Right lobe of liver (tissue), 6 donors: ENCODE measurements at places on chromosomes 6 and 20. TPM values are rescaled to one million over a fixed set of nuclear protein-coding genes. Genes with fewer than 3 reads are reported as not detected.
A peak's percentile ranks its signal among the peaks of the same experiment; 100 is the strongest.

DNA sequence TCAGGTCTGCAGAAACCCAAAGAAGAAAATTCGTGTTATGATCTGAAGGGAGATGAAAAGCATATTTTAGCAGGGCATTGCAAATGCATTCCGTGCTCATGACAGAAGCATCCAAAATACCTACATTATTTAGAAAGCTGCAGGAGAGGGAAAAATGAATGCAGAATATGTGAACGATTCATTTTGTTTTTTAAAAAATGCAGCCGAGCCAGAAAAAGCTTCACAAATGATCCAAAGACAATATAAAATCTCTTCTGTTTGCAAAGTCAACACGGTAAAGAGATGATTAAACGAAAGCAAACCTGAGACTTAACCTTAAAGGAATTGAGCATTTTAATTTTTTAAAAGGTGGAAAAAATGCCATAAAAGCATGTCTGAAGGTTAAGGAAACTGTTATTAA is 136.1 kb upstream of the SULF2 start:
- no peak overlapping the region for H3K27ac ChIP-seq
- no peak overlapping the region for H3K4me3 ChIP-seq
- no peak for DNase-seq
- no peaks in the 10 kb centered on the region for H3K36me3 ChIP-seq
- H3K4me1 ChIP-seq = no peaks in the 10 kb centered on the region

DNA sequence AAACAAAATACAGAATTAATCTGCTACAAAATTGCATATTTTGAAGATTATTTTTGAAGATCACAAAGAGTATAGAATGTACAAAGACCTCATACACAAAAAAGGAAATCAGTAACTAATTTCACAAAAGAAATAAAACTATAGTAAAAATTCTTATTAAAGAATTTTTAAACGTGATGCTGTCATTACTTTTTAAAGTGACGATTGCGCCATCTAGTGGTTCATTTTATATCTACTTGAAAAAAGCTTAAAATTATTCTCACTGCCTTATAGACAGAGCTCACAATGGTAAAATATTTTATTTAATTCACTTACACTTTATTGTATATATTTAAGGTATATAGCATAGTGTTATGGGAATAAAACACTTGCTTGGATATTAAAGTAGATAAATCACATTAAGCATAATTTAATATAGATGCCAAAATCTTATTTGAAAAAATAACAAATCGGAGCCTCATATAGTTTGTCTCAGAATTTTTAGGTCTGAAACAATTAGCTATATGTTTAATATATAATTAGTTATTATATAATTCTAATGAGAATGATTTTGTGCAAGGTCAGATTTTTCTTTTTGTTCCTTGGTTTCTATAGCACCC is 128.8 kb downstream of the PHF3 start:
- no peak overlapping the region for H3K27ac ChIP-seq
- no peaks in the 10 kb centered on the region for H3K27me3 ChIP-seq
- no peak for DNase-seq
- H3K36me3 ChIP-seq = no peaks in the 10 kb centered on the region
- H3K4me1 ChIP-seq = no peaks in the 10 kb centered on the region
- H3K4me3 ChIP-seq = no peak overlapping the region

DNA sequence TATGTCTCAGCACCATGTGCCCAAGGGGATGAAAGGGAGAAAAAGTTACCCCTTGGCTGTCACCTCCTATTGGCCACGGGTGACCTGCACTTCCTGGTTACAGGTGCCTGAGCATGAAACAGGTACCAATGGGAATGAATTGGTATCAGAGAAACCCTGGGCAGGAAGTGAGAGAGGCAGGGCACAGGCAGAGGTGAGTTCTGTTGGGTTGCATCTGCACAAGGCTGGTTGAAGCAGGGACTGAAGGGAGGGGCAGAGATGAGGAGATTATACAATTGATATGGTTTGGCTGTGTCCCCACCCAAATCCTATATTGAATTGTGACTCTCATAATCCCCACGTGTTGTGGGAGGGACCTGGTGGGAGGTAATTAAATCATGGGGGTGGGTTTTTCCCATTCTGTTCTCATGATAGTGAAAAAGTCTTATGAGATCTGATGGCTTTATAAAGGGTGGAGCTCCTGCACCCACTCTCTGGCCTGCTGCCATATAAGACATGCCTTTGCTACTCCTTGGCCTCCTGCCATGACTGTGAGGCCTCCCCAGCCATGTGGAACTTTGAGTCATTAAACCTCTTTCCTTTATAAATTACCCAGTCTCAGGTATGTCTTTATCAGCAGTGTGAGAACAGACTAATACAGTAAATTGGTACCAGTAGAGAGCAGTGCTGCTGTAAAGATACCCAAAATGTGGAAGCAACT is 291.8 kb downstream of the LRFN2 start:
- H3K4me3 ChIP-seq = no peak overlapping the region
- no peak overlapping the region for H3K27ac ChIP-seq
- H3K36me3 ChIP-seq = no peaks in the 10 kb centered on the region
- H3K27me3 ChIP-seq = no peaks in the 10 kb centered on the region
- no peaks in the 10 kb centered on the region for H3K4me1 ChIP-seq
- DNase-seq = no peak

DNA sequence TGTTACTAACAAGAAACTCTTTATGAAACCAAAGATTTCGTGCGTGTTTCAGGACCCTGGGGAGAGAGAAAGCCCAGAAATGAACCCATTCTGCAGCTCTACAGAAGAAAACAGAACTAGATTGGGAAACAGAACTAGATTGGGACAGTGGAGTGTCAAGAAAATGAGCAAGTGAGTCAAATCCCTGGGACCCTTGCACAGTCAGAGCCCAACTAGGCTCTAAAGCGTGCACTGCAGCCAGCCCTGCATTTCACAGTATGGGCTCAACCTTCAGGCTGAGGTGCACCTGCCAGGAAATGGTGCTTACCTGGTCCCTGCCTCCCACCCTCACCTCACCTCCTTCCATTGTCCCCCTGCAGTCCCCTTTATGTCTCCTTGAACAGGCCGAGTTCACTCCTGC is 39.7 kb downstream of the BFSP1 start:
- H3K27ac ChIP-seq = no peak overlapping the region
- no peak overlapping the region for H3K4me3 ChIP-seq
- no peak for DNase-seq
- H3K27me3 ChIP-seq = no peaks in the 10 kb centered on the region
- no peaks in the 10 kb centered on the region for H3K4me1 ChIP-seq
- H3K36me3 ChIP-seq = no peaks in the 10 kb centered on the region

DNA sequence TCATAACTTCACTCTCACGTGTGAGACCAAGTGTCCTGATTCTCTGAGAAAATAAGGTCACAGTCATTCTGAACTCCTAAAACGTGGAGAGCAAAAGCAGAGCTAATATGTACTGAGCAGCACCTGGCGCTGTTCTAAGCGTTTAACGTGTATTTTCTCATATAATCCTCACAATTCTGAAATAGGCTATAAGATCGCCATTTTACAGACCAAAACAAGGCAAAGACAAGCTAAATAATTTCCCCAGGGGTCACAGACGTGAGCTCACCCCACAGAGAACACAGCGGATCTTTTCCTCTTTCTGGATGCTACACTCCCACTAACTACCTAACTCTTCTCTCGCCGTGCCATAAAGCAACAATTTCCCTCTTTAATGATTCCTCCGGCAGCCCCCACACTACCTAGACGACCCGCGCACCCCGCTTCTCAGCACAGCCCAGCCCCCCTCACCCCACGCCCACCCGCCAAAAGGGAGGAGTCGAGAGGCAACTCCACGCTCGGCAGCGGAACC is 636 bp downstream of the SUPT3H start:
- H3K27me3 ChIP-seq = no peaks in the 10 kb centered on the region
- H3K4me3 ChIP-seq = peak overlapping the region; percentile 82
- H3K4me1 ChIP-seq = peaks cover 6% of the 10 kb centered on the region
- peak overlapping the region; percentile 96 for H3K27ac ChIP-seq
- DNase-seq = peak; percentile 85
- H3K36me3 ChIP-seq = no peaks in the 10 kb centered on the region

DNA sequence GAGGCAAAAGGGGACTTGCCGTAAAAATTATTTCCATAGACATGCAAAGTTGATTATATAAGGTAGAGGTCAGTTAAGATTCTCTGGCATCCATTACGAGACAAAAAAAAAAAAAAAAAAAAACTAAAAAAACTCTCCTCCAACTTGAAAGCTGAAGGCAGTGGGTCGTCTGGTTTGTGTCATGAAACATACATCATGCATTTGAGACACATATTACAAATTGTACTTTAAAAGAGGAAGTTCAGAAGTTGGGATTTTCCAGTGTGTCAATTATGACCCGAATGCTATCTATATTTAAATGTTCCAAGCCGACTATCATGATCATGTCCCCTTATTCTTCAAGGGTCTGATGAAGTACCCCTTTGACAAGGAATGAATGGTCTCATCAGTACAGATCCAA is 125.1 kb downstream of the ZNF217 start:
- H3K4me1 ChIP-seq = no peaks in the 10 kb centered on the region
- no peaks in the 10 kb centered on the region for H3K36me3 ChIP-seq
- DNase-seq = no peak
- no peaks in the 10 kb centered on the region for H3K27me3 ChIP-seq
- H3K27ac ChIP-seq = no peak overlapping the region

DNA sequence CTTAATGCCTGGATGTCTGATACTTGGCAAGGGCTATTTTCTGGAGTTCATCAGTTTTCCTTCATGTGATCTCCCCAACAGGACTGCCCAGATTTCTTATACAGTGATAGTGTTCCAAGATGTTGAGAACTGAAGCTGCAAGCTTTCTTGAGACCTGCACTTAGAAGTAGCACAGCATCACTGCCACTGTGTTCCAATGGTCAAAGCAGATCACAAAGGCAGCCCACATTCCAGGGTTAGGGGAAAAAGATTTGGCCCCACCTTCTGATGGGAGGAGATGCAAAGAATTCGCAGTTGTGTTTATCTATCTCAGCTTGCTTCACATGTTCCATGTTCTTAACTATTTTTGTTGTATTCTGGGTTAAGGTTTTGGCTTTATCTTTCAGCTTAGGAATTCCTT is 78.2 kb downstream of the GPX5 start:
- no peak overlapping the region for H3K27ac ChIP-seq
- no peak overlapping the region for H3K4me3 ChIP-seq

DNA sequence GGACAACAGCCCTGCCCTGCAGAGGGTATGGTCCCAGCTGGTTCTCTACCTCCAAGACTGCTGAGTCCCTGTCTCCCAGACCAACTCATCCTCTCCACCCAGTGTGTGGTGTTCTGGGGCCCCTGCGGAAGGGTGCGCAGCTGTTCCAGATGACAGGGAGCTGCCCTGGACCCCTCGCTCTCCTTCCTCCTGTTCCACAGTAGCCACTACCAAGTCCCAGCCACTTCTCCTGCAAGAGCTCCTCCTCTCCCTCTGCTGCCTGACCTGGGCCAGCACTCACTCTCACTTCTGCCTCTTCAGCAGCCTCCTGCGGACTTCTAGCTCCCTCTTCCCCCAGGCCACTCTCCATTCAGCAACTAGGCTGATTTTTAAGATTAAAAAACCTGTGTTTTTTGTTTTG is 40.1 kb upstream of the TMEM181 start:
- no peaks in the 10 kb centered on the region for H3K4me1 ChIP-seq
- no peak overlapping the region for H3K27ac ChIP-seq
- no peaks in the 10 kb centered on the region for H3K27me3 ChIP-seq

DNA sequence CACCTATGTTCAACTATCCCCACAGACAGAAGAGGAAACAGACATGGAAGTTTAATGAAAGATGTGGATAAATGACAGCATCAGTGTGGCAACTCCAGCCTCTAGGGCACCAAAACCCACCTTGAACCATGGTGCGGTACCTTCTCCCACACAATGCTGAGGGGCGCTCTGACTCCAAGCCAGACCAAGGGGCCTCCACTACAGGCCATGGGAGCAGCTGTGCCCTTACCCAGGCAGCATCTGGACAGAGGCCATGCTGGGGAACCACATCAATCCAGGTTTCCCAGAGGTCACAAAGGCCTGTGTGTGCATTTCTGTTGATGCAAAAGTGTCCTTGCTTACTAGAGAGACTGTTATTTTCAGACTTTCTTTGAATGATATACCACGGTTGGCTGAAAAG is 4.1 kb downstream of the PRR18 start:
- H3K27me3 ChIP-seq = no peaks in the 10 kb centered on the region
- H3K27ac ChIP-seq = no peak overlapping the region
- DNase-seq = no peak
- no peaks in the 10 kb centered on the region for H3K36me3 ChIP-seq

DNA sequence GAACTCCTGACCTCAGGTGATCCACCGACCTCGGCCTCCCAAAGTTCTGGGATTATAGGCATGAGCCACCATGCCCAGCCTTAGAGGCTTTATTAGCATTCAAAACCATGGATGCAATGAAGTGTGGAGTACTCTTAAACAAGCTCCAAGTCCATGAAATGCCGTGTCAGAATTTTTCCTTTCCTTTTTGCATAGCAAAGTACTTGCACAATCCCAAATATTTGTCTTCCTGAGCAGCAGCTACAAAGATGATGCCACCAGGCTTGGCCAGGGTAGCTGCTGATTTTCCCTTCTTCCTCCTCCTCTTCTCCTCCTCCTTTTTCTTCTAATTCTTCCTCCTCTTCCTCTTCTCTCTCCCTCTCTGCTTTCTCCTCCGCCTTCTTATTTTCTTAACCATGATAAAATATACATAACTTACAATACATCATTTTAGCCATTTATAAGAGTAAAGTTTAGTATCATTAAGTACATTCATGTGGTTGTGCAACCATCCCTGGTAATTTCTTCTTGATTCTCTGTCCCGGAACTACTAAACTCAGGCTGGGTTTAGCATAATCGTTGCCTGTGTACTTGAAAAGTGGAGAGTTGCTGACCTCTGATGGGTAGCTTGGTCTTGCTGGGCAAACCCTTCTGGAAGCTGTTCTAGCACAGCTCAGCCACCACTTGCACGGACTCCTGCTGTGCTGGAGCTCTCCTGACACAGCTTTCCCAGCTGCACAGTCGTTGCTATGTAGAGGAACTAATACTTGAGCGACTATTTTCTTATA is 20.3 kb downstream of the MUCL3 start:
- no peak overlapping the region for H3K27ac ChIP-seq
- H3K4me3 ChIP-seq = no peak overlapping the region
- no peaks in the 10 kb centered on the region for H3K27me3 ChIP-seq

DNA sequence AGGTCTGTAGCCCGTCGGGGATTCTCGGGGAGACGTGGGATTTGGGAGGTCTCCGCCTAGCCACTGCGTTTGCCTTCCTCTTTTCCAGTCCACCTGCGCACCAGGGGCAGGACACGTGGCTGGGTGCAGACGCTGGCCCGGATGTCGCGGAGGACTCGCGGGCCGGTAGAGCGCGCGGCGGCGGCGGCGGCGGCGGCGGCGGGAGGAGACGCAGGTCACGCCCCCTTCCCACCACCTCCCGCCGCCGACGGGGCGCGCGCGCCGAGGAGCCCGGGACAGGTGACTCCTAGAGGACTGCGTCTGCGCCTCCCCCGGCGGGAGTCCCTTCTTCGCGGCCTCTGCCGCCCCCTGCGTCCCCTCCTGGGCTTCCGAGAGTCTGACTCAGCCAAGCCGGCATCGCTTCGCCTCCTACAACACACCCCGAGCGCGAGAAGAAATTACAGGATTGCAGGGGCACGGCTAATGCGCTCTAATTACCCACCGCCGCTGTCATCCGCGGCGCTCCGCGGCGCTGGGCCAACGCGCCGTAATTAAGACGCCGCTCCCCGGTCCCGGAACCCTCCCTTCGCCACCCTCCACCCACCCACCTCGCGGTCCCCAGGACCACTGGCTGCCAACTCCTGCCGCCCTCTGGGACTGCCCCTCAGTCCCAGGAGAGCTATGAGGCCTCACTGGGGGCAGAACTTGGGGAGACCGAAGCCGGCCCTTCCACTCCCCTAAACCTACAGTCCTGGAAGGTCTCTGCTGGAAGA is 124.5 kb downstream of the MRPL14 start:
- H3K27ac ChIP-seq = no peak overlapping the region
- no peaks in the 10 kb centered on the region for H3K36me3 ChIP-seq
- DNase-seq = no peak
- H3K4me1 ChIP-seq = no peaks in the 10 kb centered on the region

The SHLD1 gene
- total RNA-seq = 0.81 TPM

The MAK gene
- total RNA-seq = 0.15 TPM

The ARMH2 gene
- not detected for total RNA-seq

The SMOC2 gene
- total RNA-seq = 2.5 TPM

The CGA gene
- total RNA-seq = not detected

The CGAS gene
- 0.98 TPM for total RNA-seq
